ENCODE measurements at places on chromosomes 12 and 14. TPM values are rescaled to one million over a fixed set of nuclear protein-coding genes. Genes with fewer than 3 reads are reported as not detected.

Gene IL26
- polyA plus RNA-seq, result not detected

DNA sequence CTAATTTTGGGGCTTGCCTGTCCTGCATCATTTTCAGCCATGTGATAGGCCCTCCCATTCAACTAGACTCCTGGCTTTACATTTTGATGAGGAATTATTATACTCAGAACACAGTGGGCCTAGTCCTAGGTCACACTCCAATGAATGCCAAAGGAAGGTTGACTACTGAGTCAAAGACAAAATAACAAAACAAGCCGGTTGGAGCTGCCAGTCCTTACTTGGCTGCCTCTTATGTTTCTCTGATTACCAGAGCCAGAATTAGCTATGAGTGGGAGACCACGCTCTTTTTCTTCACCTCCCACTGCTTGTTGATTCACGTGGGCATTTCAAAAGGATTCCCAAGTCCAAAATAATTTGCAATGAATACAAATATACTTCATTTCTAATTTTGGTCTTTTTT is 78.1 kb upstream of the USP44 start:
- no peak for DNase-seq

- DNase-seq, result no peak
These were observed 10.2 kb downstream of the KITLG start for GRCh38 chr12:88570103-88570502.

DNA sequence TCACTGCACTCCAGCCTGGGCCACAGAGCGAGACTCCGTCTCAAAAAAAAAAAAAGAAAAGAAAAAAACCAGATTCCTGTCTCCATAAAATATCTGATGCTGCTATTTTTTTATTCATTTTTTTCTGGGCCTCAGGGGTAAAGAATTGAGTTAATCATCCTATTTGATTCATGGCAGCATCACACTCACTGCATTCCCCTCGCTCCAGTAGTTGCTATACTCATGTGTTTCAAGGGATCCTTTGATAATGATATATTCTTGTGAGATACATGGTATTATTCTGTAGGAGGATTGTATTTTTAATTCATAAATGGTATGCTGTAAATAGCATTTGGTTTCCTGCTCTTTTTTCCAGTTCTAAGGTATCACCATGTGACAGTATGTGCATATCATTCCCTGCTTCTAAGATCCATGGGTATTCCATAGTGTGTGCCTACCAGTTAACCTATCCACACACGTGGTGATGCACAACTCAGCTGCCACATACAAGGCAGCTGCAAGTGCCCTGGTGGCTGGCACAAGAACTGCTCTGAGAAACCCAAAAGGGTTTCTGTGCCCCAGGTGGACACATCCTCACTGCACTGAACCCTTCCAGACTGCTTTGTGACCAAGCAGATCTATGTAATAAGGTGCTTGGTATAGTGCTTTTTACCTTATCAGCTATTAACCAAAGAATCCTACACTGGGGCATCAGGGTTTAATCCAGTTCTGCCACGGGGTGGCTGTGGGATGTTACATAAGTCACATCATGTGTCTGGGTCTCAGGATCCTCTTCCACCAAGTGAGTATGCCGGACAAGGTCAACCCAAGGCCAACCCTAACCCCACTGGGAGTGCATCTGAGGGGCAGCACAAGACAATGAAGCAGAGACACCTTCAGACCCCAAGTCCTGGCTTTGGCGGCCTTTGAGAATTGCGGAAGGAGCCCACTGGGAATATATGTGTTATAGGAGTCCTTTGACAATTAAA is 74.6 kb downstream of the ZFP36L1 start:
- DNase-seq, result no peak

DNA sequence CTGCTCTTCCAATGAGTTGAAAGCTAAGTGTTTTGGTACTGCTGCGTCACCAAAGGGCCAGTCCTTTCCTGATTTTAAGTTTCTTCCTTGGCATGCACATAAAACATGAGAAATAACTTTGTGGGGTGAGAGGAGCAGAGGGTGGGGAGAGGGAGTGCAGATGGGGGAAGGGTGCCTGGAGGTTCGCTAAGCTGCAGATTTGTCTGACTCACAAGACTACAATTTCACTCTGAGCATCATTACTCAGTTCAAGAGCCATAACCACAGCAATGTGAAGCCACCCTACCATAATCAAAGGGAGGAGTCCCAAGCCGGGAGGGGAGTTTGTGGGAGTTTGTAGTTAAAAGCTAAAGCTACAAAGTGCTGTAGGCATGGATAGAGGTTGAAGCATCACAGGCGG is 136.1 kb downstream of the ANO2 start:
- DNase-seq, result no peak

Measured in right renal pelvis (tissue), 4 donors.